ENCODE measurements at places on chromosomes 12 and 14.
A peak's percentile ranks its signal among the peaks of the same experiment; 100 is the strongest.

GRCh38 chr12:90959538-90960139, 4.7 kb upstream of the CCER1 start:
- DNase-seq, result peak; percentile 30

DNA sequence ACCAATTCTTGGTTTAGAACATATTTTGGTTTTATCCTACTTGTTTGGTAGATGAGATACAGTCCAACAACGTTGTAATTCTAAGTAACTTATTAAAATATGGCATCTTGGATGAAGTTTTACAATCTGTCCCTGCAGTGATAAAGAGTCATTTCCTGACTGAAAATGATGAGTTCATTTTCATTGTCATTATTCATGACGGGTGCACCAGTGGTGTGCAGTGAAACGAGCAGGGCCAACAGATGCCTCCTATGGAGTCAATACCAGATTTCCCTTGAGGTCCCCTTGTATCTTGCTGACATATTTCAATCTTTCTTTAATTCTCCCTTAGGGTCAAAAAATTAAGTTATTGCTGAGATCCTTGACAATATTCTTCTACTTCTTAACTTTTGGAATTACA, 438.5 kb downstream of the LRIG3 start:
- DNase-seq, result no peak

DNA sequence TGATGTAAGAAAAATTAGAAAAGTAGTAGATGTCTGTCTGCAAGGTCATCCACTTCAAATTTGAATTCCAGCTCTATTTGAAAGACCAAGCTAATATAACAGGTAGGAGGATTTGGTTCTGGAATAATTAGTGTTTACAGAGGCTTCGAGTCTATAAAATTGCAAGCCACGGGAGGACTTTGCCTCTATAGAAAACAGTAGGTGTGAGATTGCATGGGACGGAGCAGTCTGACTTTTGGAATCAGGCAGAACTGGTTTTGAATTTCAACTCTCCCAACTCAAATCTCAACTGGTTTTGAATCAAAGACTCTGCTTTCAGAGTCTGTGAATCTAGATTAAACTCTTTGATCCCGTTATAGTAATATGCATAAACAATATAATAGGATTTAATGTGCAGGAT, 82.4 kb downstream of the PIK3C2G start:
- DNase-seq, result no peak

GRCh38 chr12:98243190-98243589, 272.2 kb upstream of the TMPO start:
- DNase-seq, result no peak

- DNase-seq, result no peak
Observed at GRCh38 chr12:32457251-32458025, 58.1 kb downstream of the FGD4 start.

DNA sequence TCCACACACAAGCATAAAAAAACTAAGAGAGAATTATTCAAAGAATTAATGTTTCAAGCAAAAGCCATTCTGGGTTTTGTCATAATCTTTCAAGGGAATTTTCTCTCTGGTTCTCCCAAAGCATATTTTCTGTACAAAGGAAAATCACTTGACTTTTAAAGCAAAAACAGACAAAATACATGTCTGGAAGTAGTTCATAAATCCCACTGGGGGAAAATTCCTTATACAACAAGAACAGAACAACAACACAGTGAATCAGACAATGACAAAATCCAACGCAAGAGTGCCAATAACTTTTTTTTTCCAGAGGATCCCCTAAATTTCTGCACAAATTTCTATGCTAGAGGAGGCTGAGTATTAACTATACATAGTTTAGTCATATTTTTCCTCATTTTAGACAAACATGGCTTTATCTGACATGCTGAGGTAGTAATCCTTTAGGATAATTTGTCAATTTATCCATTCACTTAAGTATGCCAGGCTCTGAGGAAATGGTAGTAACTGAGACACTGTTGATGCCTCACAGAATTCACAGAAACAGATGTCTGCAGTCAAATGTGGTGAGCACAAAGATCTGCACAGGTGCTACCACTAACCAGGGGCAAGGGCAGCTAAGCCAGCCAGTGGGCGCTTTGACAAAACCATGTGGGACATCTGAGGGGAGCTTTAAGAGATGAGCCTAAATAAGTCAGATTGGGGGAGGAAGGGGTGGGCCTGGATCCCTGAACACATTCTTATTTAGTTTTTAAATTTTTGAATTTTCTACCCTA, 38.0 kb downstream of the GRIP1 start:
- no peak for DNase-seq

DNA sequence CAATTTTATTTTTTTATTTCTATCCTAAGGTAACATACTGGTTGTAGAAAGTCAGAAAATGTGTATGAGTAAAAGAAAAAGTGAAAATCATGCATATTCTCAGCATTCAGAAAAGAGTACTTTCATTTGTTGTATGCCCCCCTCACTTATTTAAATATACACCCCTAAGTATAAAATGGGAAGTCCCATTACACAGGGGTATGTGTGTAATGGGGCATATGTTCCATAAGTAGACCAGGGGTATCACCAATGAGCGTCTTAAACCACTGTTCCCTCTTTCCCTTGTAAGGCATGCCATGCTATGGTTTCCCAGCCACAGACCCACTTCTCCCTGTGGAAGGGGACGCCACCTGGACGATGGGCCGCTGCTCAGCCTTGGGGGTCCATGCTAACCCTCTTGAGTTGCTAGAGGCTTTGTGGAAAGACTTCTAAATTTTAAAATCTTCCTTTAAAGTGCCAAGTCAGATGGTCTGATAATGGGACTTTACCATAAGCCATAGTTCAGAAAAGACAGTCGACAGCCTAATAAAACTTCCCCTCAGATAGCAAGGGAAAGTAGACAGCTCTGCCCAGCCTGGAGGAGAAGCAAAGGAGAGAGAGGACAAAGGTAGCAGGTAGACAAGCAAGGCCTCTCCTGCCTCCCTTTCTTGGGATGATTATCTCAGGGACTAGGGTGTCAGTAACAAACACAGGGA, 118.2 kb downstream of the ZFP36L1 start:
- no peak for DNase-seq

GRCh38 chr14:20626274-20626673, 15.2 kb downstream of the OR6S1 start:
- no peak for DNase-seq

DNA sequence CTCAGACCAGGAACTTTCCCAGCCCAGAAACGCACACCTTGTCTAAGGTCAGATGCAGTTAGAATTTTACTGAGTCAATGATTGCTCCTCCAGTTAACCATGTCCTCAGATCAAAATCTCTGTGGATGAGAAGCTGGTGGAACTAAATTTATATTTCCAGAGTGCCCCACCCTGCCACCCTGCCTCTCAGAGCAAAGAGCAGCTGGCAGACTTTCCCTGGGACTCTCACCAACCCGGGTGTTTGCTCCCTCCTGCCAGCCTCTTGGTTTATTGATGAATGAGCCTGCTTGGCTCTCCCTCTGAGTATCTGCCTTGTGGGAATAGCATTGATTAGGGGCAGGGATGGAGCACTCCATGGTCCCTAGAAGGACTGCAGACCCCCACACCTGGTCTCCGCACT, 5.9 kb upstream of the KRT1 start:
- no peak for DNase-seq

- peak; percentile 4 for DNase-seq
Observed at GRCh38 chr14:29016050-29016900, 249.7 kb downstream of the FOXG1 start.

DNA sequence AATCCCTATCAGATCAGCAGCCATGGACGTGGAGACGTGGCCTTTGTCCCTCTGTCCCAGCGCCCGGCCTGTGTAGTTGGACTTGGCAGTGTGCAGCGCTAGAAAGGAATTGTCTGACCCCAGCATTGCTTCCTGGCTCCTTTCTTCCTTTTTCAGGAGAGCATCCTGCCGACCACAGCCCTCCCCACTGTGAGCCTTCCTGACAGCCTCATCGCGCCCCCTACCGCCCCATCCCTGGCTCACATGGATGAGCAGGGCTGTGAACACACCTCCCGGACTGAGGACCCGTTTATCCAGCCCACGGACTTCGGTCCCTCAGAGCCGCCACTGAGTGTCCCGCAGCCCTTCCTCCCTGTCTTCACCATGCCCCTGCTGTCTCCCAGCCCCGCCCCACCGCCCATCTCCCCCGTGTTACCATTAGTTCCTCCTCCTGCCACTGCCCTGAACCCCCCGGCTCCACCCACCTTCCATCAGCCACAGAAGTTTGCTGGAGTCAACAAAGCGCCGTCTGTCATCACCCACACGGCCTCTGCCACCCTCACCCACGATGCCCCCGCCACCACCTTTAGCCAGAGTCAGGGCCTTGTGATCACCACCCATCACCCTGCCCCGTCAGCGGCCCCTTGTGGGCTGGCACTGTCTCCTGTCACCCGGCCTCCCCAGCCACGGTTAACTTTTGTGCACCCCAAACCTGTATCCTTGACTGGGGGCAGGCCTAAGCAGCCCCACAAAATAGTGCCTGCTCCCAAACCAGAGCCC, 40.6 kb downstream of the IL31 start:
- DNase-seq, result peak; percentile 66

GRCh38 chr12:57611108-57611826, at the start of gene ARHGEF25:
Gene ARHGEF25, plus strand, starts transcription at chr12:57611435. Its CDS starts 460 bp downstream, at chr12:57611895.
- DNase-seq, result no peak

- no peak for DNase-seq
Observed at GRCh38 chr14:105011312-105011990, 9.4 kb downstream of the CDCA4 start.

DNA sequence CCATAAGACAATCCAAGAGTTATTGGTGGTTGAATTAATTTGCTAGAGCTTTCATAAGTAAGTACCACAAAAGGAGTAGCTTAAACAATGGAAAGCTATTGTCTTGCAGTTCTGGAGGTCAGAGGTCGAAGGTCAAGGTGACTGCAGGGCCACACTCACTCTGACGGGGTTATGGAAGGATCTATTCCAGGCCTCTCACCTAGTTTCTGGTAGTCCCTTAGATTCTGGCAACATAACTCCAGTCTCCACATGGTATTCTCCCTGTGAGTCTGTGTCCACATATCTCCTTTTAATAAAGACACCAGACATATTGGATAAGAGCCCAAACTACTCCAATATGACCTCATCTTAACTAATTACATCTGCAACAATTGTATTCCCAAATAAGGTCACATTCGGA, 273.4 kb downstream of the FOXN3 start:
- DNase-seq, result no peak

DNA sequence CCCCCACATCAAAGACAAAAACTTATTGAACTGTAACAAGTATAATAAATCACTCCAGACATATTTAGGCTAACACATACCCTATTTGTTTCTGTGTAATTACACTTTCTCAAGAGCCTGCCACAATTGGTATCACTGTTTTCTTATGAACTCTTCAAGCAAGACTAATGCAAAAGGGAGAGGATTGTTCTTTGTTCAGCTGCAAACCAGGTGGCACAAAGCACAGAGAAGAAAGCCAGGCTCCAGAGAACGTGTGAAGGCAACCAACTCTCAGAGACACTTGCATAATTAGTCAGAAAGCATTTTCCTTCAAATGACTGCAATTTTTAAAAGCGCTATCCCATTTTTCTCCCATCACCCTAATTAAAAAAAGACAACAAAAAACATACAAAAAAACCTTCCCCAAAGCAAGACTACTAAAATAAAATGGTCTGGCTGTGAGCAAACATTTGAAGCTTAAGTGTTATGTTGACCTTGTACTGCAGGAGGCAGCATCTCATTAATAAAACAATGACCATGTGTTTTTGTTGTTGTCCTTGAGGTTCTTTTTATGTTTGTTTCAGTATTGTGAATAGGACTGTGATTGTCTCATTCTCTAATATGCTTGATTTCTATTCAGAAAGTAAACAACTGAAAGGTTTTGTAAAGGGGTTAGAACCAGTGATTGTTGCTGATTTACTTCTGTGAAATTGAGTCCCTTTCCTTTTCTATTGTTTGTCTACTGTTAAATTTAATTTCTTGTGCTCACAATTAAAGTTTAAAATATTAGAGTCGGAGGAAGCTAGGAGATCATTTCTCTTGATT, 452.7 kb upstream of the PDE3A start:
- DNase-seq, result peak; percentile 61

- no peak for DNase-seq
Observed at GRCh38 chr12:26891704-26892103, 46.1 kb downstream of the INTS13 start.

GRCh38 chr12:46110928-46111699, 120.7 kb upstream of the SCAF11 start:
- no peak for DNase-seq

- DNase-seq, result no peak
Observed at GRCh38 chr12:47729233-47729632, 3.9 kb upstream of the ENDOU start.

GRCh38 chr14:57461777-57462320, 31.8 kb downstream of the CCDC198 start:
- DNase-seq, result no peak

- DNase-seq, result peak; percentile 35
Observed at GRCh38 chr14:85604714-85605113, 74.8 kb downstream of the FLRT2 start.

- DNase-seq, result no peak
Observed at GRCh38 chr14:46717211-46717610, 65.6 kb upstream of the RPL10L start.

- DNase-seq, result no peak
Observed at GRCh38 chr12:16530268-16530850, 75.6 kb downstream of the LMO3 start.

DNA sequence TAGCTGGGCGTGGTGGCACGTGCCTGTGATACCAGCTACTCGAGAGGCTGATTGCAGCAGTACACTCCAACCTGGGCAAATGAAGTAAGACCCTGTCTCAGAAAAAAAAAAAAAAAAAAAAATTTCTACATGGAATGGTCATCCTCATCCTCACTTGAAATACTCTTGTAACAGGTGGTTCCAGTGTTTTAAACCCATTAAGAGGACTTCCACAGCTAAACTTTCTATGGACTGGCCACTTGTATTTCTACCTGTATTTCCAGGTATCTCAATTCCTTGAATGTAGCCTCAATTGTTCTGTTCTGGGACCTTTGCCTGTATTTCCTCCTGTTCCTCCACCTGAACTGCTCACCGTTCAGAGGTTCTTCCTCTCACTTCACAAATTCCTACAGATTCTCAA, 11.8 kb upstream of the PHLDA1 start:
- no peak for DNase-seq

- DNase-seq, result no peak
Observed at GRCh38 chr12:80291108-80291754, 152.8 kb upstream of the PTPRQ start.

DNA sequence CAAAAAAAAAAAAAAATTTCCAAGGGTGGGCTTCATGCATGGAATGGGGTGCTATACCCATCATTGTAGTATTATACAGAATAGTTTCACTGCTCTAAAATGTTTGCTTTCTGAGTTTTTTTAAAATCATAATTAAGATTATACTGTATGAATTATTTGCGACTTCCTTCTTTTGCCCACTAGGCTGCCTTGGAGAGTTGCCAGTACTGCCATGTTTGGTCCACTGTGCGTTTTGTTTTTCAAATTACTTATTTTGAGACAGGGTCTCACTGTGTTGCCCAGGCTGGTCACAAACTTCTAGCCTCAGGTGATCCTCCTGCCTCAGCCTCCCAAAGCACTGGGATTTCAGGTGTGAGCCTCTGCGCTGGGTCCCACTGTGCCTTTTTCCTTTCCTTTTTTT, 19.9 kb downstream of the PLBD2 start:
- DNase-seq, result no peak
